ENCODE measurements at places on chromosomes 13 and 19. TPM values are rescaled to one million over a fixed set of nuclear protein-coding genes. Genes with fewer than 3 reads are reported as not detected.

KIR3DL1 gene
- total RNA-seq: not detected

CEACAM5 gene
- total RNA-seq: not detected

CYP4F12 gene
- 0.29 TPM for total RNA-seq

PPP1R37 gene
- total RNA-seq: 30.6 TPM

PTH2 gene
- total RNA-seq: not detected

ZNF681 gene
- total RNA-seq: 2.2 TPM

DHRS12 gene
- 0.27 TPM for total RNA-seq

ANGPTL8 gene
- not detected for total RNA-seq

ZNF534 gene
- not detected for total RNA-seq

TMEM38A gene
- 1.0 TPM for total RNA-seq

BCL3 gene
- total RNA-seq: 7.6 TPM

KLK2 gene
- 0.06 TPM for total RNA-seq
